Epithelial cell of alveolus of lung (primary cell): ENCODE measurements at places on chromosomes 6 and 20. TPM values are rescaled to one million over a fixed set of nuclear protein-coding genes. Genes with fewer than 3 reads are reported as not detected.

Gene NAPB
- total RNA-seq = 1.8 and 4.6 TPM in 2 replicates

Gene MRAP2
- total RNA-seq = 0.13 TPM in 1 of 2 replicates, not detected in the other

Gene COL11A2
- 0.16 TPM in 1 of 2 replicates, not detected in the other for total RNA-seq

Gene ERVFRD-1
- not detected in 2 replicates for total RNA-seq

Gene IRF4
- not detected in 2 replicates for total RNA-seq

Gene CRISP2
- total RNA-seq = not detected in 2 replicates

Gene SLC25A27
- 1.0 and 7.9 TPM in 2 replicates for total RNA-seq

Gene NHSL1
- 15.1 and 22.0 TPM in 2 replicates for total RNA-seq

Gene BTNL2
- not detected in 2 replicates for total RNA-seq

Gene CYB5R4
- 13.6 and 16.0 TPM in 2 replicates for total RNA-seq

Gene PPP1R16B
- total RNA-seq = 0.39 and 0.56 TPM in 2 replicates

Gene LST1
- 0.08 TPM in 1 of 2 replicates, not detected in the other for total RNA-seq

Gene DBNDD2
- total RNA-seq = 2.6 and 5.6 TPM in 2 replicates

Gene FAM50B
- total RNA-seq = 10.1 and 11.3 TPM in 2 replicates

Gene NUDT3
- 22.8 and 33.9 TPM in 2 replicates for total RNA-seq

Gene DSP
- 2.2 and 12.7 TPM in 2 replicates for total RNA-seq

Gene DNMT3B
- total RNA-seq = 1.9 and 2.3 TPM in 2 replicates

Gene TMC2
- not detected in 2 replicates for total RNA-seq
